ENCODE measurements at places on chromosomes 16 and 17. TPM values are rescaled to one million over a fixed set of nuclear protein-coding genes. Genes with fewer than 3 reads are reported as not detected.
A peak's percentile ranks its signal among the peaks of the same experiment; 100 is the strongest.

Gene RGS11
- 16.8 TPM for total RNA-seq

Gene ITGA2B
- total RNA-seq = 3.4 TPM

Gene LRRC75A
- 6.2 TPM for total RNA-seq

GRCh38 chr17:14813649-14814370 lies 451.3 kb downstream of the PMP22 start:
- H3K4me3 ChIP-seq = no peak overlapping the region
- H3K27me3 ChIP-seq = no peaks in the 10 kb centered on the region
- H3K27ac ChIP-seq = no peak overlapping the region
- peak; percentile 72 for DNase-seq
- H3K4me1 ChIP-seq = no peaks in the 10 kb centered on the region
- no peaks in the 10 kb centered on the region for H3K36me3 ChIP-seq

DNA sequence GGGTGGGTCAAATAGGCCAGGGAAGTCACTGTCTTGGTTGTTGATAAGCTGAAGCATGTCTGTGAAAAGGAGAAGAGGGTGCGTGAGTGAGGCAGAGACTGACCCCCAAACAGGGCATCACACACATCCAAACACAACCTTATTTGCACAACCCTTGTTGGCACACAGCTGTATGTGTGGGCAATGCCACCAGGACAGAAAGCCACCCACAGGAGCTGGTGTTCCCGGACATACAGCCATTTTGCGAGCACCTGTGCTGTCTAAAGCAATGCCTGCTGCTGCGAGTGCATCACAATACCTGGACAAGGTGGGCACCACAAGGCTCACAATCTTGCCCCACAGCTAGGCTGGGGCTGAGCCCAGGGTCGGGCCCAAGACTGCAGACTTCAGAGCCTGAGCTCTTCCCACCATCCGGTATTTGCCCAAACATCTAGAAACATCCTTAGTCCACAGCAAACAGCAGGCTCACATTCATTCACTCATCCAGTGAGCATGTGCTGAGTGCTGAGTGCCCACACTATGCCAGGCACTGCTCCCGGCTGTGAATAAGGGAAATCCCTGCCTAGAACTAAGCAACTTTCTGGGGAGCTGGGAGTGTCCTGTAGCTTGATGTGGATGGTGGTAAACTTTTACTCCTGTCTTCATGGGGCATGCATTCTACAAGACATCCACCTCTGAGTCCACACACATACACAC lies 16.2 kb downstream of the SREBF1 start:
- no peak overlapping the region for H3K4me3 ChIP-seq
- H3K27me3 ChIP-seq = no peaks in the 10 kb centered on the region
- peaks cover 24% of the 10 kb centered on the region for H3K36me3 ChIP-seq
- H3K4me1 ChIP-seq = peaks cover 72% of the 10 kb centered on the region
- DNase-seq = no peak

DNA sequence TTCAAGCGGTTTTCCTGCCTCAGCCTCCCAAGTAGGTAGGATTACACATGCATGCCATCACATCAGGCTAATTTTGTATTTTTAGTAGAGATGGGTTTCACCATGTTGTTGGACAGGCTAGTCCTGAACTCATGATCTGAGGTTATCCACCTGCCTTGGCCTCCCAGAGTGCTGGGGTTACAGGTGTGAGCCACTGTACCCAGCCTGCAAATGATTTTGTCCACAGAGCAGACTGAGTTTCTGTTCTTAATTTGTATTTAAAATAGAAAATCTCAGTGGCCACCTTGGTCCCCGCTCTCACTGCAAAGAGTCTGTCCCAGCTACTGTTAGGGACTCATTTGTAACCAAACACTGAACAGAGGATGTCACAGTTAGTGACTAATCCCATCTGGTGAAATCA lies 415.7 kb upstream of the RBFOX1 start:
- H3K27me3 ChIP-seq = no peaks in the 10 kb centered on the region
- no peaks in the 10 kb centered on the region for H3K4me1 ChIP-seq
- no peaks in the 10 kb centered on the region for H3K36me3 ChIP-seq
- H3K4me3 ChIP-seq = no peak overlapping the region
- no peak for DNase-seq

DNA sequence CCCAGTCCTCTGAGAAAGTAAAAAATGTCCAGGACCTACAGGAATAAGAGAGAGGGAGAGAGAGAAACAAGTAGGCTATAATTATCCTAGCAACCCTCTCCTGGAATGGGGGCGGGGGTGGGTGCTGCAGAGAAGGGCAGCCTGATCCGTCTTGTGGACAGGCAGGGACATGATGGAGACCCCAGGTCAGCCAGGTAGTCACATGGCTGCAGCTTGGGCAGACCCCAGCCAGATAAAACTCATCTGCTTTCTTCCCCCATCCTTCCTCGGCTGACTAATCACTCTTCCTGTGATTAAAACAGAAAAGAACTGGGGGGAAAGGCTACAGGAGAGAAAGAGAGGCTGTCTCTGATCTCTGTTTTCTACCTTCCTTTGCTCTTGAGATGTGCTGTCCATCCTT lies 32.6 kb downstream of the COPZ2 start:
- H3K27me3 ChIP-seq = no peaks in the 10 kb centered on the region
- H3K27ac ChIP-seq = no peak overlapping the region
- peaks cover 9% of the 10 kb centered on the region for H3K4me1 ChIP-seq
- no peaks in the 10 kb centered on the region for H3K36me3 ChIP-seq
- no peak overlapping the region for H3K4me3 ChIP-seq
- DNase-seq = no peak

GRCh38 chr17:37750768-37751475 lies 6.1 kb upstream of the HNF1B start:
- no peaks in the 10 kb centered on the region for H3K4me1 ChIP-seq
- DNase-seq = no peak
- no peaks in the 10 kb centered on the region for H3K36me3 ChIP-seq
- no peaks in the 10 kb centered on the region for H3K27me3 ChIP-seq
- no peak overlapping the region for H3K27ac ChIP-seq
- no peak overlapping the region for H3K4me3 ChIP-seq

DNA sequence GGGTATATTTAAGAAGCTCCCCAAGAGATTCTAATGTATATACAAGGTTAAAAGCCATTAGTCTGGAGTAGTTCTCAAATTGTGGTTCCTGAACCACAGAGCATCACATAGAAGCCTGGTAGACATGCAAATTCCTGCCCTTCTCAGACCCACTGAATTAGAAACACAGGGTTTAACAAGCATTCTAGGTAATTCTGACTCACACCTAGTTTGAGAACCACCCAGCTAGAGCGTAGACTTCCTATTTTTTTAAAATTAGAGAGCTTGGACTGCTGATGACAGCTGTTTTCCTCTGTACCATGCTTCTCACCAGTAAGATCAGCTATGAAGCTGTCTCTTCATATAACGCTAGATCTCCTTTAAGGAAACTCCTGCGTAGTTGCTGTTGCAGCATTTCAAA lies 50.6 kb downstream of the HS3ST3B1 start:
- no peak for DNase-seq
- H3K27me3 ChIP-seq = no peaks in the 10 kb centered on the region
- no peaks in the 10 kb centered on the region for H3K36me3 ChIP-seq
- H3K4me1 ChIP-seq = no peaks in the 10 kb centered on the region
- H3K27ac ChIP-seq = no peak overlapping the region

DNA sequence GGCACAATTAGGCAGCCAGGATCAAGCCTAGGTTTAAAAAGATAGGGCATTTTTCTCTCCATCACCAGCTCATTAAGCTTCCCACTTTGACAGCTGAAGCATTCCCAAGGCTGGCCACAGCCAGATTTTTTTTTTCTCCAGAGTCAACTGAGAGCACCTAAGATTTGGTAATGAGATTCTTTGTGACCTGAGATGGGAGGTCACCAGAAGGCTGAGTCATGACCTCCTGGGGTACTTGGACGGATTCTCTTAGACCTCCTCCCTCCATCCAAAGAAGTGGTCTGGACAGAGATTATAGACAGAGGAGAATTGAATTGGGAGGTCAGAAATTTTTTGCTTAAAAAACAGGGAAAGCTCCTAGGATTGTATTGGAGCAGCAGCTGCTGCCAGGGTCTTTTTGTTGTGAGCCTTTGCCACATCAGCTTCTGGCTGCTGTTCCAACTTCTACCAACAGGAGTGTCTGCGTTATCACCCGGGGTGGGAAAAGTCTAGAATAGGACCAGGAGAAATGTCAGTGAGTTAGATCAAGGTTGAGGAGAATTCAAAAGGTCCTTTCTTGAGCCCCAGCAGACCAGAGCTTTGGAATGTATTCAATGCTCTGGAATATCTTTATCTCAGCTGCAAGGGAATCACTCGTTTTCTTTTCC lies 221.2 kb upstream of the N4BP1 start:
- H3K4me1 ChIP-seq = no peaks in the 10 kb centered on the region
- H3K4me3 ChIP-seq = no peak overlapping the region
- H3K27me3 ChIP-seq = no peaks in the 10 kb centered on the region
- H3K36me3 ChIP-seq = no peaks in the 10 kb centered on the region
- no peak overlapping the region for H3K27ac ChIP-seq

DNA sequence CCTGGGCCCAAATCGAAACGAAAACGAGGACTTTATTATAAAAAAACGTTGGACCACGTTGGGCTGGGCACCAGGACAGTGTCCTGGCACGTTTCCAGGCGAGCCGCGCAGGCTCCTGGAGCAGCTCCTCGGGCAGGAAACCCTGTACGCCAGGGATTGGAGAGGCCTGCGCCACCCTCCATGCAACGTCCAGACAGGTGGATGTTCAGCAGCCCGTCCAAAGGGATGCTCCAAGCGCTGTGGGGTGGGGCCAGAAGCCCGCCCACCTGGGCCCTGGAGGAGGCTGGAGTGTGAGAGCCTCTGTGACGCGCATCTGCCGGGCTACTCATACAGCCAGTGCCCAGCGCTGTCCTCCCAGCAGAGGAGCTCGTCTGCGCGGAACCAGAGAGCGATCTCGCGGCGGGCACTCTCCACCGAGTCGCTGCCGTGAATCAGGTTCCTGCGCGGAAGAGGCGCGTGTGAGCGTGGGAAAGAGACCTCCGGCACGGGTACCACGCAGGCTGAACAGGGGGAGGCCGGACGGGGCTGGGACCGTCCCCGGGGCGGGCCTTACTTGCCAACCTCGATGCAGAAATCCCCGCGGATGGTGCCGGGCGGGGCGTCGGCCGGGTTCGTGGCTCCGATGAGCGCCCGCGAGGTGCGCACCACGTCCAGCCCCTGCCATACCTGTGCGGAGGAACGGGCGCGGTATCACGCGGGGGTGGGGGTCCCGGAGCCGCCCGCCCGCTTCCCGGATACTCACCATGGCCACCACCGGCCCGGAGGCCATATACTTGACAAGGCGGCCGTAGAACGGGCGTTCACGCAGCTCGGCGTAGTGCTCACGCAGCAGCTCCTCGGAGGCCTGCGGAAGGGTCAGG lies 785 bp downstream of the NME3 start:
- no peaks in the 10 kb centered on the region for H3K27me3 ChIP-seq
- peaks cover 42% of the 10 kb centered on the region for H3K36me3 ChIP-seq
- peak overlapping the region; percentile 74 for H3K4me3 ChIP-seq
- peak; percentile 40 for DNase-seq
- H3K27ac ChIP-seq = peak overlapping the region; percentile 89

DNA sequence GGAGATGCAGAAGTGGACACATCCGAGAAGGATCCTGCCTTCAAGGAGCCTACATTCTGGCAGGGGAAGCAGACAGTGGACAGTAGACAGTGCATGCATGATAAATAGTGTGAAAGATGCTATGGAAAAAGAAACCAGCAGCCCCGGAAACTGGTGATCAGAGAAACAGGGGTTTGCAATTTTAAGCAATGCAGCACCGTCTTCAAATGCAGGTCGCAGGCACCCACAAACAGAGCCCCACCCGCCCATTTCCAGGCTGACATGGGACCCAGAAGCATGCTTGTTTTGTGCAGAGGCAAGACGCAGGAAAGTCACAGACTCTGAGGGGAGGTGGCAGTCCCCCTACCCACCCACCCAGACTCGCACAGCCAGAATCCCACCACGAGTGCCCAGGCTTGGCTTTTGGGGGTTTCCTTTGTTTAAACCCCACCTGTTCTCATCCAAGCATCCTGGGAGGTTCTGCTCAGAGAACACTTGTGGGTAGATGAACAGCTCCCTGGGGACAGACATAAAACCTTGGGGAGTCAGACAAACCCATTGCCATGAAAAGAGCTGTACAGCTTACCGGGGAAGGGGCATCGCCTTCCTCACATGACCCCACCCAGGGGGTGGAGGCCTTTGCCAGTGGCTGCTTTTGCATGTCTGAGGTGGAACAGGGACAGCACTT lies 114.3 kb downstream of the MGAT5B start:
- no peaks in the 10 kb centered on the region for H3K27me3 ChIP-seq
- H3K4me3 ChIP-seq = no peak overlapping the region
- H3K27ac ChIP-seq = no peak overlapping the region
- DNase-seq = no peak
- no peaks in the 10 kb centered on the region for H3K4me1 ChIP-seq
- no peaks in the 10 kb centered on the region for H3K36me3 ChIP-seq
